ENCODE measurements at places on chromosomes 5 and 9.

DNA sequence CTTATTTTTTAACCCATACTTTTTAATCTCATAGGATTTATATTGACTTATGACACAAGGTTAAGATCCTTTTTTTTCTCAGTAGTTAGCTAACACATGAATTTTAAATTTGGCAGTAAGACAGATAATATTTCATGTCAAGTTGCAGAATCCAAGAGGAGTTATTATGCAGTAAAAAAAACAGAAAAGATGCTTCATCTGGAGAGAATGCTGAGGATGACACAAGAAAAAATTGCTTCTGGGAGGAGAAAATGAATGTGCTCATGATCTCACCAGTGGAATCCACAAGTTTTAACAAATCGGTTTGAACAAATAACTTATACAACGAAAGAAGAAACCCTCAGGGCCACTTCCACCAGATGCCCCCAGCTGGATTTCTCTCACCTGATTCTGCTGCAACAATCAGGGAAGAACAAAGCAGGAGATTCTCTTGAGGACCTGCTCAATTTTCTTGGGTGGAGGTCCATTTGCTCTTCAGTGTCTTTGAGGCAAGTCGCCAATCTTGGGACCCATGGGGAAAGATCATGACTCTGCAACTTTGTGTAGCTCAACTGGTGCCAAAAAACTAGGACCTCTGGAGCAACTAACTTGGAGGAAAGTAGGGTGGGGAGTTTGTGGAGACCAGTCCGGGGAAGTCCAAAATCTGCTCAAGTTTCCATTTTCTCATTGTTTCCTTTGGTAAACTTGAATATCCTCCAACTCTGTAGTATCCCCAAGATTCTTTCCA lies 50.5 kb upstream of the TNFSF15 start:
- no peak for DNase-seq

GRCh38 chr9:18694959-18695668 lies 221.2 kb downstream of the ADAMTSL1 start:
- DNase-seq = no peak

DNA sequence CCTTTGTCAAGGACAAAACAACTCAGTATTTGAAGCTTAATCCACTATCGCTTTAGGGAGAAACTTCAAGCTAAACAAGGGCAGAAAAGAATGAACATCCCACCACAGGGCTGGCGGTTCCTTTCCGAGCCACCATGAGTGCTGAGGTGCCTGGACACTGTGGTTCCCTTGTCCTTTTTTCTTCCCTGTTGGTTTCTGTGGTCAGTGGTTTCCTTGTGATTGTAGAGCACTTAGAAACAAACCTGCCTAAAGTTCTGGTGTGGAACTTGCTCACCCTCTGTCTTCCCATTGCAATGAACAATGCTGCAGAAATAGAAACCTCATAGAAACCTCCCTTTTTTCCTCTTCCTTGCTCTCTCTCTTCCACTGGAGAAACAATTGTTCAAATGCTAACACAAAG lies 79.3 kb upstream of the TBC1D2 start:
- no peak for DNase-seq

DNA sequence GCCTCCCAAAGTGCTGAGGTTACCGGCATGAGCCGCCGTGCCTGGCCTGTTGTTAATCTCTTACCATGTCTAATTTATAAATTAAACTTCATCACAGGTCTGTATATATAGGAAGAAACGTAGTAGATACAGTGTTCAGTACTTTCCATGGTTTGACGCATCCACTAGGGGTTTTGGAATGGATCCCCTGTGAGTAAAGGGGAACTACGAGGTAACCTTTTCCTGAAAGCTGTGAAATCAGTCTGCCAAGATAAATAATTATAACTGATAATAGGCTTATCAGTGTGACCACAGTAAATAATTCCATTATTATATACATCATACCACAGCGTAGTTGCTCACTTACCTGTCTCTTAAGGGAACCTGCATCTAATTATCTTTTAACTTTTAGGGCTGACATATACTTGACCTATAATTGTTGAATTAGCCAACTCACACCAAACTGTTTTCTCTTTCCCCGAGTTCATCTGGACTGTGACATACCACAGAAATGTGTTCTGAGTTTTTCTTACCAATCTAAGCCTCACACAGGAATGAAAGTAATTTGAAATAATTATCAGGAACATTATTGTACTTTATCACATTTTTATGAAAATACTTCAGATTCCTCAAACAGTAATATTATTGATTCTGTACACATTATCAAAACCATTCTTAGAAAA lies 42.9 kb downstream of the DAPK1 start:
- no peak for DNase-seq

DNA sequence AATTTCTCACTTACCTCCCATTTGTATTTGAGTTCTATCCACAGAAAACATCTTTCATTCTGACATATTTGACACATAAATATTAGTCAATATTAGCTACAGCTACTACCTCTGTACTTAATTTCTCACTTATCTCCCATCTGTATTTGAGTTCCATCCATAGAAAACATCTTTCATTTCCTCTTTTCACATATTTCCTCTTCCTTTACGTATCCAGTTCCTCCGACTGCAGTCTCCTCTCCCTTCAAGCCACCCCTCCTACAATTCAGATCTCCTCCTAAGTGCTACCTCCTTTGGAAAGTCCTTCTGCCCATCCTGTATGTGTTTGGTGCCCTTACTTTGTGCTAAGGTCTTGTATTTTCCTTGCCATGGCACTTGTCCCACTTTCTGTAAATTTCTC lies 1.6 kb downstream of the SREK1IP1 start:
- no peak for DNase-seq

DNA sequence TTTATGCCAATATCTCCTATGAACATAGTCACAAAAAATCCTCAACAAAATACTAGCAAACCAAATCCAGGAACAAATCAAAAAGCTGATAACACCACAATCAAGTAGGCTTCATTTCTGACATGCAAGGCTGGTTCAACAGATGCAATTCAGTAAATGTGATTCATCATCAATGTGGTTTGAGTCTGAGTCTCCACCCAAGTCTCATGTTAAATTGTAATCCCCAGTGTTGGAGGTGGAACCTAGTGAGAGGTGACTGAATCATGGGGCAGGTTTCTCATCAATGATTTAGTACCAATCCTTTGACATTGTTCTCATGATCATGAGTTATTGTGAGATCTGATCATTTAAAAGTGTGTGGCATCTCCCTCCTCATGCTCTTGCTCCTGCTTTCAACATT lies 1072.7 kb downstream of the NR2F1-AS1 start:
- DNase-seq = no peak

DNA sequence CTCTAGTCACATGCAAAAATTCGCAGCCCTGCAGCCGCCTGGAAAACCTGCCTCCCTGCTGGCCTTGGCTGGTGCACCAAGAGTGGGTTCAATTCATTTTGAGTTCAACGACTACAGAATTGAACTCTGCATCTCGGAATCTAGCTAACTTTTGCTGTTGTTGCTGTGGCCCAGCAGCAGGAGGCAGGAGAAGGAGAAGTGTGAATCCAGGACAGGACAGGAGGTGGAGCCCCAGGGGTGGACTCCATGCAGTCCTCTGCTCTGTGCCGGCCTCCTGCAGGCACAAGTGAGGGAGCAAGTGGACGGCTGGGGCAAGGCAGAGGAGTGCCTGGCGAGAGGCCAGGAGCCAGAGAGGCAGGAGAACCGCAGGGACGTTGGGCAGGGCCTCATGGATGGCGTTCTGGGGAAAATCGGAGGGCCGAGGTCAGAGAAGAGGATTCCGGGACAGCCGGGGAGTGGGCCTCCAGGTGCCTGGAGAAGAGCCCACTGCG lies 214.2 kb downstream of the FANCC start:
- DNase-seq = no peak

GRCh38 chr5:102865510-102866236 lies 110.6 kb downstream of the PAM start:
- no peak for DNase-seq

DNA sequence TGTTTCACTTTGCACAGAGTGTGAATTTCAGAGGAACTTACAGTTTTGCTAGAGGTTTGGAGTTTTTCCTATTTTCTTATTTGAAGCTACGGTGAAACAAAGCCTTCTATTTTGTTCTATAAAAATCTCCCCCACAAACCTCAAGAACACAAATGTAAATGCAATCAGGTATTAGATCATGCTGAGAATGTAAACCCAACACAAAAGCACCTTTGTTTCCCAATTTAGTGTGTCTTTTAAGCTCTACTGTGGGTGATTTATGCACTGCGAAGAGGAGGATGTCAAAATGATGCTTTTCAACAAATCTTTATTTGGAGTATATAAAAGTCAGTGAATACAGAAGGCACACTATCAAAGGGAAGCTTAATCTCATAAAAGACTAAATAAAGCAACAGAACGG lies 4.3 kb upstream of the DRD1 start:
- DNase-seq = no peak

DNA sequence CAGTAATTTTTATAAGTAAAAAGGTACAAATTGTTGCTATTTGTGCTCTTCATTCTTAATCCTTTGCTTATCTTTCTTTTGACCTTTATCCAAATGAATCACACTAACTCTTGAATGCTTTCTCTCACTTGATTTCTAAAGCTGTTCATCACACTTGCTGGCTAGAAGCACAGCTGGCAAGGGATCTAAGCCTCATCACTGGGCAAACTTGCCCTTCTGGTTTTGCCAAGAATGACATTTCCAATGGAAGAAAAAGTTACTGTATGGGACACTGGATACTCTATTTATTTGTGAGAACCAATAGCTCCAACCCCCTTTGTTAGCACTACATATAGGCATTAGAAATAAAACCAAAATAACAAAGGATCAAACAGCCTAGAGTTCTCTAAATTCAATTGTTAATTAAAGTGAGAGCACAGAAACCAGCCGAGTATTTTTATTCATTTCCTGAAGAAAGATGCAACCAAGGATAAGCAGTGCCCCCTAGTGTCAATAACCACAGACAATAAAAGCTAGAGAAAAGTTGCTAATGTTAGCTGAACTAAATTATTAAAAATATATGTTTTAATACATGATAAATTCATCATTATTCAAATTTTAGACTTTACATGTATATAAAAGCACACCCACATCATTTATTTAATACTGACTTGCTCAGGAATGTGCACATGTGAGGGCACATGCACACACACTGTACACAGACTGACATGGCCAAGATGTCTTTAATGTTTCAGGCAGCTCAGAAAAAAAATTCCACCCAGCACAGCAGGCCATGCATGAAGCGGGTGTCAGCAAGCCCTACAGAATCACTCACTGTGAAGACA lies 59.8 kb upstream of the POU5F2 start:
- peak; percentile 28 for DNase-seq

GRCh38 chr9:115004545-115004944 lies 74.2 kb upstream of the TNFSF8 start:
- no peak for DNase-seq

DNA sequence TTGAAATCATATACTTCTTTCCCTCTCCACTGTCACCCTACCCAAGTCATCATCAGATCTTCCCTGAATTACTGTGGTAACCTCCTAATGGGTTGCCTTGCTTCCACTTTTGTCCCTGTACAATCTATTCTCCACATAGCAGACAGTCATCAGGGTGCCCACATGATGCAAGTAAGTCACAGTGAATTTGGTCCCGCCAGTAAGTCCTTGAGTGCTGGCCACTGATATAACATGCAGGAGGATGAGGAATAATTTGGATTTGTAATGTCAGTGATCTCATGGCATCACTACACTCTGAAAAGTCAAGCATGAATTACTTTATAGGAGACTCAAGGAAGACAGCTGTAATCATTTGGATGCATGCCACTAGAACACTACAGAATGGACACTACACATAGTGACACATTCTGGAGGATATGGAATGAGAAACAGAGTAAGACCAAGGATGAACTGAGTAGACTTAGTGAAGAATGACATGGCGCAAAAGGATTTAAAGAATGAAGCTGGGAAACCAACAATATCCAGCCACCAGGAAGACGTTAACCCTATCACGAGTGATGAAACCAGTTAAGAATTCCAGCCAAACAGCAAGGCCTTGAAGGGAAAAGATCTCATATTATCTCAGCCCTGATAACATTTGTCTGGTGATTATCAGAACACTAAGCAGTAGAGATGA lies 28.6 kb downstream of the MARCHF3 start:
- DNase-seq = no peak

DNA sequence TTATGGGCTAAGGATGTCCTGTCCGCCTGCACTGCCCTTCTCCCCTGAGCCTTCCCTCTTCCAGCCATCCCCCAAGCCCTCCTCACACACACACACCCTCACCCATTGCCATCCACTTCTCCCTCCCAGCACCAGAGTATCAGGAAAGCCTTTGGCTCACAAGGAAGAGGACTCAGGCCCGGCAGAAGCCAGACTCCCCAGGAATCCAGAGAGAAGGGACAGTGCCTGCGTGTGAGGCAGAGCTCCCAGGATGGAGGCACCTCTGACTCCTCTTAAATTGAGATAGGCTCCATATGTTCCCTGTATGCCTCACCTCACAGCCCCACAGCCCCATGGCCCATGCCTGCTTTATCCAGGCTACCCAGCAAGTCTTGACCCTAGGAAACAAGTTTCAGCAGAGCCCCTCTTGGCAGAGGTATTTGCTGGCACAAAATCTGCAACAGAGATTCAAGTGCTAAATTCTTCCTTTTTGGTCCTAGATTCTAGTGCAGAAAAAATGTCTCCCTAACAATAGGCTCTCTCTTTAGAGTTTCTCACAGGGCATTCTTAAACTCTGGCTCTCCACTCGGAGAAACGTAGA lies 761 bp downstream of the IL17B start:
- DNase-seq = no peak

GRCh38 chr5:147464211-147464610 lies 45.7 kb downstream of the DPYSL3 start:
- peak; percentile 35 for DNase-seq

DNA sequence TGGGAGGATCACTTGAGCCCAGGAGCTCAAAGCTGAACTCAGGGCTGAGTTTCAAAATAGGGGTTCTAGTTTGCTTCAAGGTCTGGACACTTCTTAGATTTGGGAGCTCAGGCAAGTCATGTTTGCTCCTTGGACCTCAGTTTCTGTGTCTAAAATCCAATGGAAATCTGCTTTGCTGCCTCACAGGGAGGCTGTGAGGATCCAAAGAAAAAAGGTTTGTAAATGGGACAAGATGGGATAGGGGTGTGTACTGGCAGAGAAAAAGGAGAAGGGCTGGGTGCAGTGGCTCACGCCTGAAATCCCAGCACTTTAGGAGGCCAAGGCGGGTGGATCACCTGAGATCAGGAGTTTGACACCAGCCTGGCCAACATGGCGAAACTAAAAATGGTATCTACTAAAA lies 39.6 kb upstream of the SH3PXD2B start:
- DNase-seq = no peak

DNA sequence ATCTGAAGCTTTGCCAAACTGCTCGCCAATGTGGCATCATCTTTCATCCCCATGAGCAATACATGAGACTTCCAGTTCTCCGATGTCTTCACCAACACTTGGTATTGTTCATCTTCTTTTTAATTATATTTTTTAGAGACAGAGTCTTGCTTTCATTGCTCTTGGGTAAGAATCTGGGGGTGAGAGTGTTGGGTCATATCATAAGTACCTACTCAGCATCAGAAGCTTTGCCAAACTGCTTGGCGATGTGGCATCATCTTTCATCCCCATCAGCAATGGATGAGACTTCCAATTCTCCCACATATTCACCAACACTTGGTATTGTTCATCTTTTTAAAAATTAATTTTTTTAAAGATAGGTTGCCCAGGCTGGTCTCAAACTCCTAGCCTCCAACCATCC lies 30.9 kb upstream of the ZDHHC11B start:
- no peak for DNase-seq

- DNase-seq = no peak
These were observed 85.2 kb downstream of the MRPS27 start for GRCh38 chr5:72234868-72235267.

- DNase-seq = no peak
These were observed 22.6 kb downstream of the FLT4 start for GRCh38 chr5:180626661-180627385.

Data from Jurkat, Clone E6-1 (cell line).